Stimulated activated CD8-positive, alpha-beta memory T cell treated with anti-CD3 and anti-CD28 coated beads, Interleukin-7, amount 100 ng/mL, for 1 hour (primary cell): ENCODE measurements at places on chromosomes 13 and 19.

- DNase-seq = no peak
These were observed 615.0 kb downstream of the FGF9 start for GRCh38 chr13:22285867-22286266.

- no peak for DNase-seq
These were observed 32.4 kb downstream of the PPP1R37 start for GRCh38 chr19:45125360-45125759.

- no peak for DNase-seq
These were observed 58.7 kb upstream of the PABPC3 start for GRCh38 chr13:25037057-25037813.

DNA sequence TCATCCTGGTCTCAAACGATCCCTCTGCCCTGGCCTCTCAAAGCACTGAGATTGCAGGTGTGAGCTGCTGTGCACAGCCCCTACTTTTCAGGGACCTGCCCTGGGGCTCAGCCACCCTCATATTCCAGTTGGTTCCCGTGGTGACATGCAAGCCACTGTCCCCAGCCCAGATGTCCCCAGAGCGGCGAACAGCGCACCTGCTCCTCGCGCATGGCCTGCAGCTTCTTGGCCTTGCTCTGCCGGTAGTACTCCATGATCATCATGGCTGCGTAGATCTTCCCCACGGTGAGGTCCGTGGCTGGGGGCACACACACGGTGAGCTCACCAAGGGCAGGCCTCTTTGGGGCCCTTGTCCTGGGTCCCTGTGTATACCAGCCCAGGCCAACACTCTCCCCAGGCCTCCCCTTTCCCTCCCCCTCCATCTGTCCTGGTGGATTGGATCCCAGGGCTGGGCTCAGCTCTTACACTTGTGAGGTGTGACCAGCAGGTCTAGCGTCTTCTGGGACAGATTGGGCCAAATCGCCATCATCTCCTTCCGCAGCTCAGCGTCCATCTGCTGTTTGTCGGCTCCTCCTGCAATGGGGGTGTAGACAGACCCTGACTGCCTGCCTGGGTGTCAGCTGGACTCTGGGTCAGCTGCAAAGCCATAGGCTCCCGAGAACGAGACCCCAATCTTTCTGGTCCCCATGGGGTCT, 64.0 kb downstream of the IER2 start:
- no peak for DNase-seq

DNA sequence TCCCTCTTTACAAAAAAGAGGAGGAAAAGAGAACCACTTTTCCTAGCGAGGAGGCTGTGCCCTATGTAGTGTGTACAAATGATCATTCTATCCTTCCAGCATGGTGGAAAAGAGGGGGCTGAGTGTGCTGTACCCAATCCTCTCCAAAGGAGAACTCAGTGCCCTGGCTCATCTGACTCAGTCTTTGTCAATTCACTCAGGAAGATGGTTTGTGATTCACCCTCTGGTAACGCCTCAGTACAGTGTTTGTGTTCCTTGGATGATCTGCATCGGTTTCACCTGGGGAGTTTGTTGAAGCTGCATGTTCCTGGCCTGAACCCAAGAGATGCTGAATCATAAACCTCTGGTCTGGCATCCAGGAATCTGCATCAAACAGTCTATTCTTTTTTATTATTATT, 18.3 kb upstream of the ENOX1 start:
- no peak for DNase-seq
